CD8-positive, alpha-beta T cell (primary cell): ENCODE measurements at places on chromosomes 13 and 19.

GRCh38 chr13:40213779-40214178 lies 452.7 kb downstream of the FOXO1 start:
- DNase-seq: no peak

- no peak for DNase-seq
Measured at GRCh38 chr13:105135852-105136615, 1399.4 kb downstream of the EFNB2 start.

DNA sequence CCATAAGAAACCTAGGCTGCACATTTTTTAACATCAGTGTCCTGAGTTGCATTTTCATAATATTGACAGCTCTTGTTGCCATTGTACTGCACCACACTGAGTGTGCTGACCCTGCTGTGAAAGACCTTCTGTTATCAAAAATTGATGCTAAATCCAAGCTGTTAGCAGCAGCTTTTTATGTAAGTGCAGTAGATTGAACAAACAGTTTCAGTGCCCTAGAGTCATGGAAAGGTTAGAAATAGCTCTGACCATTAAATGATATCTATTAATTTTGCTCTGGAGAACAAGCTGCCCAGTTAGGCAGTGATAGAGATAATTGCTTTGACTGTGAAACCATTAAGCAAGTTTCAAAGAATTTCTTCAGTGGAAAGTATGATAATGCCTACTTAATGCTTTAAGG lies 1289.2 kb upstream of the PCDH20 start:
- no peak for DNase-seq

DNA sequence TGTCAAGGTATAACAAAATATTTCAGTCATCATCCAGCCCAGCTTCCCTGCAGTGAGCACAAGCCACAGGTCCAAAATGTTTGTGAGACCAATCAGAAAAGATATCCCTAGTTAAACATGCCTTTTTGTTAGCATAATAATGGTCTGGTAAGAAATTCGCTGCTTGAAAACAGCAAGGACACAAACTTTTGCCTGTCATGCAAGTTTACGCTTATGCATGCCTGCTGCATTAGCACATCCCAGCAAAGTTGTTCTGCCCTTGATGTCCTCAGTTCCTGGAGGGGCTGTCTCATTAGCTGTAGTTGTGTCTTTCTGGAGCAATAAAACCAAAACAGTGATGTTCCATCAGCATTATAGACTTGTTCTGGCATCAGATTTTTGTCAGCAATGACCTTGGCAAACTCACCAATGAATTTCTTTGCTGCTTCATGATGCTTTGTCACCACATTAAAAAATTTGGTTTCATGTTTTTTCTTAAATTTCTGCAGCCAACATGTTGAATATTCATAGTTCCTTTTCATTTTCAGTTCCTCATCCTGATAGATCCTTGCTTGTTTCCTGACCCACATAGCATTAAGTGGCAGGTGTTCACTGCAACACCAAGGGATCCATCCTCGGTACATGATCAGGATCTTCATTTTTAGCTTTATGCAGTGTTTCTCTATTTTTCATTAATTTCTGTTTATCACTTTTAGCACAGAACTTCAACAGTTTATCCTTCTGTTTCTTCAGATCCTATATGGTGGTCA lies 72.0 kb upstream of the GPR183 start:
- no peak for DNase-seq

GRCh38 chr13:31631071-31631470 lies 108.3 kb upstream of the RXFP2 start:
- DNase-seq: no peak

DNA sequence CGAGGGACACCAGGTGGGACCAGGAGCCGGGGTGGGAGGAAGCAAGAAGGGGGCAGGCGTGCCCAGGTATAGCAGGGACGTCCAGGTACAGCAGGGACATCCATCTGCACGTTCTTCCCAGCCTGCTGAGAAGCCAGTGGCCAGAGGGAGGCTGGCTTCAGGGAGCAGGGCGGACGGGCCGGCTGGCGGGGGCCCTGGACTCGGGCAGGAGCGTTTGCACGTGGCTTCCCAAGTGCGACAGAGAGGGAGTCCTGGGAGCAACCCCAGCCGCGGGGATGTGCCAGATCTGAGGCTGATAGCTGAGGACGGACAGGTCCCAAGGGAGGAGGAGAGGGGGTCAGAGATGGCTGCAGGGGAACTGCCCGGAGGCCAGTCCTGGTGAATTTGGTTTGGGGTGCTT lies 36.7 kb downstream of the MYO9B start:
- no peak for DNase-seq

DNA sequence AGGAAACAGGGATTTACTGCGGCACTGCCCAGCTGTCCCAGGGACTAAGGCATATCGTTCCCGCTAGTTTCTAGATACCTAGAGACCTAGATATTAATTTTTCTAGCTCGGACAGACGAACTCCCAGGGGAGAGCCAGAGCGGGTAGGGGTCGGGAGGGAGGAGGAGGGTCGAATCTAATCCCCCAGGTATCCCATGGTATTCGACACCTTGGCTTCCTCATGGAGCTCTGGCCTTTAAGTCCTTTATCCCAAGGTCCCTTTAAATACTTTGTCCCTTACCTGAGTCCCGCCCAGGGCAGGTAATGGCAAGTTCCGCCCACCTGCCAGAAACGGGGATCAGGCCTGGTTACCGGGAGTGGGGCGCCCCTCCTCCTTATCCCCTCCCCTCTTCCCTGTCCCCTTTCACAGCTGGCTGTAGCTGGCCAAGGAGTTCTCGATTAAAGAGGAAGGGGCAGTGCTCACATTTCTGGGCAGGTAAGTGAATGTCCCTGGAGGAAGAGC lies at the start of gene PRRG2:
PRRG2 (plus strand) TSS at position 310 of the 502 bp plus-strand sequence. CDS start 1,904 bp downstream, outside the sequence.
- no peak for DNase-seq

DNA sequence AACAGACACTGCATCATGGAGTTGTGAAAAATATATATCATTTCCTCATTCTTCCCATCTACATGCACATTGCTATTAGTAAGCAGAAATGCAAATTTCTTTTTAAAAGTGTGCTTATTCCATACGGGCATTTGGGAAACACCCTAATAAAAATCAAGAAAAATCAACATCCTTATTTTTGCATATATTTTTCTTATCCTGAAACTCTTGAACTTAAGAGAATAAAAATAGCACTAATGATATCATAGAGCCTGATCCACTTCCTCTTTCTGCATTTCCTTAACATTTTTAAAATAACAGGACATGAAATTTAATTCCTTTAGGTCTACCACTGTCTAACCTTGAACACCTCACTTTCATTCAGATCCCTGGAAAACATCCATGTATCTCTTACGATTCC lies 123.3 kb downstream of the VWA8 start:
- no peak for DNase-seq

DNA sequence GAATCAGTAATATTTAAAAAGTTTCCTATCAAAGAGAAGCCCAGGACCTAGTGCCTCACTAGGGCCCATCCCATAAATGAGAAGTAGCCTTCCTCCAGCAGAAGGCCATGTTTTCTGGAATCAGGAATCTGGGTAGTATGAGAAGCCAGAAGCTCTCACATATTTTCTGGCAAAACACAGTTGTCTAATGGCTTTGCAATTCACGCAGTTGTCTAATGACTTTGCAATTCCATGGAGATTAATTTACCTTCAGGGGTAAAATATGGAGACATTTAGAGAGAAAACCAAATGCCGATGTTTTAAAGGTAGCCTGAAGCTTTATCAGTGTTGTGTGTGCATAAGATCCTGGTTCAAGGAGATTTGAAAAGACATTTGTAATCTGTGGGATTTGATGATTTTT lies 29.8 kb upstream of the SIAH3 start:
- DNase-seq: no peak

DNA sequence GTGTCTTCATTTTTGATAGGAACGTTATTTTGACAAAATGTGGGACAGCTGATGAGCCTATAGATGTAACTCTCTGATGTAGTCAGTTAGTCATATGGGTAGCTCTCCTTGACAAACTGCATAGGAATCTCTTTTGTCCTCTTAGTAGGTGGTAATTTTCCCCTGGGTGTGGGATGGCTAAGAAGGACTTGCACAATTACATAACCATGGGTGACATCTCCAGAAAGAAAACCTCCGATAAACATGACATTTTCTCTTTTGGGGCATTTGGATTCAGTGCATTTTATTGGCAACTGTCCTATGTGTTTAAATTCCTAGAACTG lies 41.8 kb downstream of the IGFL3 start:
- no peak for DNase-seq

- DNase-seq: no peak
Measured at GRCh38 chr19:3613818-3614661, 7.4 kb upstream of the TBXA2R start.

GRCh38 chr13:44244288-44244687 lies 129.3 kb upstream of the SERP2 start:
- DNase-seq: no peak

- no peak for DNase-seq
Measured at GRCh38 chr13:98984983-98985382, 7.1 kb upstream of the DOCK9 start.

DNA sequence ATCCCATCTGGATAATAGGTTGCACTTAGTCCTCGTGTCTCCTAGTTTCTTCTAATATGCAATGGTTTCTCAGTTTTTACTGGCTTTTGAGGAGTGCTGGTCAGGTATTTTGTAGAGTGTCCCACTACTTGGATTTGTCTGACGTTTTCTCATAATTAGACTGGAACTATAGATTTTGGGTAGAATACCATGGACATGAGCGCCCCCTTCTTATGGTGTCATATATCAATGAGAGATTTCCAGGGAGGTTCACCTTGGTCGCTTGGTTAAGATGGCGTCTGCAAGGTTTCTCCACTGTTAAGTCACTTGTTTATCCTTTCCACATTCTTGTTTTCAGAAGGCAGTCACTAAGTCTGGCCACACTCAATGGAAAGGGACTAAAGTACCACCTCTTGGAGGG lies 6.7 kb downstream of the SOHLH2 start:
- DNase-seq: no peak

- no peak for DNase-seq
Measured at GRCh38 chr13:43266936-43267615, 243.7 kb downstream of the DNAJC15 start.

DNA sequence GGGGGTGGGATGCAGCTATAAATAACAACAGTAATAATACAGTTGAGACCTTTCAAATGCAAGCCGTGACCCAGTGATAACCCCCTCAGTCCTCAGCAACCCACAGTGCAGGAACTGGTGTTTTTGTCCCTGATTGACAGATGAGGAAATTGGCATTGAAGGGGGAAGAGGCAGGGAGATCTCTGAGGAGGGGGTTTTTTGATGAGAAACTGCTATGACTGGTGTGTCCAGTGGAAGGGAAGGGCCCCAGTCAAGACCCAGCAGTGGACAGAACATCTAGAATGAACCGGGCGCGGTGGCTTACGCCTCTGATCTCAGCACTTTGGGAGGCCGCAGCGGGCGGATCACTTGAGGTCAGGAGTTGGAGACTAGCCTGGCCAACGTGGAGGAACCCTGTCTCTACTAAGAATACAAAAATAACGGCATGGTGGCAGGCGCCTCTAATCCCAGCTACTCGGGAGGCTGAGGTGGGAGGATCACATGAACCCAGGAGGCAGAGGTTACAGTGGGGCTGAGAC lies 1.9 kb downstream of the MAP1S start:
- no peak for DNase-seq

DNA sequence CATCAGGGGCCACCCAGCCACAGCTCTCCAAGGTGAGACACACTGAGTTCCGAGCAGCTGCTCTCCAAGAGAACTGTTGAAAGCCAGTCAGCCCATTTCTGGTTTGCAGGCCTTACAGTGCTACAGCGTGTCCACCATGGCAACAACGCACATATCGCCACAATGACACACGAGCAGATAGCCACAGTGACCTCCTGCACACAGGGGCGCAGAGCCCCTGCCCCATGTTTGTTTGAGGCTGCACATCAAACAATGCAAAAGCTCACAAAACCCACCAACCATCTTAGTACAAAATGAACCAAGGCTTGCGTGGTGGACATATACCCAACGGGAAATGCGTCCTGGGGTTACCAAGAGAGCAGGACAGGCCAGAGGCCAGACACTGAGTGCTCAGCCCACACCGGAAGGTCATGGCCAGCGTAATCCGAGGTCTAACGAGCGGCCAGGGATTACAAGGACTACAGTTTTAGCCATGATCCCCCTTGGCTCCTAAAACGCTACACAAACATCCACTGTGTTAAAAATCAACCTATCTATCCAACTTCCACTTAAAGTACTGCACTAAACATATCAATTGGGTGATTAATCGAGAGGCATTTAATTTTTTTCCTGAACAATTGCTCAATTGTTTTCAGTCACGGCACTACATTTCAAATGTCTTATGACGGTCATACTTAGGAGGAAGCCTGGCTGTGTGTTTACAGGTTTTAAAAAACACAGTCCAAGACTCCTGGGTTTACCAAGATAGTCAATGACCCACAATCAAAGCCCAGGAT lies 56.0 kb downstream of the STK24 start:
- DNase-seq: no peak

DNA sequence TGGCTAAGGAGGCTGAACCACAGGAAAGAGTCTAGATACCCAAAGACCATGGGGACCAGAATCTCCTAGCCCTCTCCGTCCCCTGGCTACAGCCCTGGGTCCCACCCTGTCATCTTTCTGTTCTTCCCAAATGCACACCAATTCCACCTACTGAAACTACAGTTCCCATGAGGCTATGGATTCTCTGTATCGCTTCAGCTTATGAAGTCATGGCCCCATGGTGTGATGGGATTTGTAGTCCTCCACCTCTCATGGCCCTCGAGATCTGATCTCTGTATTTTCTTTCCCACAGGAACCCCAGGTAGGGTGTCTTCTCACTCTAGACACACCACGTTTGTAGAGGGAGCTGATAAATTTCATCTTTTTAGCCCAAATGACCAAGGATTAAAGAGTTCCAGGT lies 11.8 kb downstream of the PTPRH start:
- no peak for DNase-seq

DNA sequence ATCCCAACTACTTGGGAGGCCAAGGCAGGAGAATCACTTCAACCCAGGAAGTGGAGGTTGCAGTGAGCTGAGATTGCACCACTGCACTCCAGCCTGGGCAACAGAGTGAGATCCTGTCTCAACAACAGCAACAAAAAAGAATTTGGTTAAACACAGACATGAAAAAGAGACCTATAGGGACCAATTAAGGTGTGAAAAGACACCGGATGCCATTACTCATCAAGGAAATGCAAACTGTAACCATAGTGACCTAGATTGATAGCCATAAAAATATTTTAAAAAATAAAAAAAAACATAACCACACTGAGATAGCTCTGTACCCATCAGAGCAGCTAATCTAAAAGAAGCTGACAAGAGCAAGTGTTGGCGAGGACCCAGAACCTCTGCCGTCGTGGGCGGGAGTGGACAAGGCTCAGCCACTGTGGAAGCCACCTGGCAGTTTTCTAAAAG lies 37.1 kb upstream of the ISYNA1 start:
- DNase-seq: peak; percentile 42

DNA sequence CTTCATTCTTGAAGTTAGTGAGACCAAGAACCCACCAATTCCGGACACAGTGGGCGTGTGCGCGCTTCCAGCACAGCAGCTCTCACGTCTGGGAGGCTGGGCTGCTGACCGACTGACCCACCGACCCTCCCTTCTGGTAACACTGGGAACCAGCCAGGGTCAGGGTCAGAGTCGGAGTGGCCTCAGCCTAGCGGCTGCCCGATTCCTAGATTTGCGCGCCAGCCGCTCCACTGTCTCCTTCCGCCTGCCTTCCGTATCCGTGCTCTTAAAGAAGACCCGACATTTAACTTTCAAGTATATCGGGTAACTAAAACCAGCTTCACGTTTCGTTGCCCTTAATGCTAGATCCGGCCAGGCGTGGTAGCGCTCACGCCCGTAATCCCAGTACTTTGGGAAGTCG lies 41.1 kb downstream of the SERP2 start:
- DNase-seq: no peak
